ENCODE measurements at places on chromosomes 4 and X. TPM values are rescaled to one million over a fixed set of nuclear protein-coding genes. Genes with fewer than 3 reads are reported as not detected.

HOPX gene
- 0.19 TPM for total RNA-seq

ANOS1 gene
- 2.1 TPM for total RNA-seq

HTATSF1 gene
- total RNA-seq: 30.7 TPM

ASMT gene
- not detected for total RNA-seq

IQSEC2 gene
- 4.2 TPM for total RNA-seq

SH3RF1 gene
- 58.1 TPM for total RNA-seq

ZCCHC12 gene
- total RNA-seq: under 0.01 TPM

ODAPH gene
- total RNA-seq: not detected

CXCL3 gene
- total RNA-seq: 5.4 TPM

RAI2 gene
- total RNA-seq: 0.38 TPM

CABS1 gene
- total RNA-seq: not detected

MAGEA12 gene
- total RNA-seq: not detected

COL4A5 gene
- 56.9 TPM for total RNA-seq

DGAT2L6 gene
- total RNA-seq: not detected

SNCA gene
- 0.96 TPM for total RNA-seq

SHROOM4 gene
- total RNA-seq: 2.0 TPM

NEK1 gene
- total RNA-seq: 10.7 TPM

SPP1 gene
- 10.7 TPM for total RNA-seq

CFAP99 gene
- not detected for total RNA-seq

PLCXD1 gene
- total RNA-seq: 24.9 TPM

CHST7 gene
- 40.8 TPM for total RNA-seq

EDA2R gene
- total RNA-seq: 14.9 TPM

GAGE12F gene
- not detected for total RNA-seq

SLC38A5 gene
- total RNA-seq: 59.6 TPM
